ENCODE measurements at places on chromosomes 11 and 22.

GRCh38 chr22:25645964-25646363, 81.5 kb downstream of the GRK3 start:
- DNase-seq = no peak

DNA sequence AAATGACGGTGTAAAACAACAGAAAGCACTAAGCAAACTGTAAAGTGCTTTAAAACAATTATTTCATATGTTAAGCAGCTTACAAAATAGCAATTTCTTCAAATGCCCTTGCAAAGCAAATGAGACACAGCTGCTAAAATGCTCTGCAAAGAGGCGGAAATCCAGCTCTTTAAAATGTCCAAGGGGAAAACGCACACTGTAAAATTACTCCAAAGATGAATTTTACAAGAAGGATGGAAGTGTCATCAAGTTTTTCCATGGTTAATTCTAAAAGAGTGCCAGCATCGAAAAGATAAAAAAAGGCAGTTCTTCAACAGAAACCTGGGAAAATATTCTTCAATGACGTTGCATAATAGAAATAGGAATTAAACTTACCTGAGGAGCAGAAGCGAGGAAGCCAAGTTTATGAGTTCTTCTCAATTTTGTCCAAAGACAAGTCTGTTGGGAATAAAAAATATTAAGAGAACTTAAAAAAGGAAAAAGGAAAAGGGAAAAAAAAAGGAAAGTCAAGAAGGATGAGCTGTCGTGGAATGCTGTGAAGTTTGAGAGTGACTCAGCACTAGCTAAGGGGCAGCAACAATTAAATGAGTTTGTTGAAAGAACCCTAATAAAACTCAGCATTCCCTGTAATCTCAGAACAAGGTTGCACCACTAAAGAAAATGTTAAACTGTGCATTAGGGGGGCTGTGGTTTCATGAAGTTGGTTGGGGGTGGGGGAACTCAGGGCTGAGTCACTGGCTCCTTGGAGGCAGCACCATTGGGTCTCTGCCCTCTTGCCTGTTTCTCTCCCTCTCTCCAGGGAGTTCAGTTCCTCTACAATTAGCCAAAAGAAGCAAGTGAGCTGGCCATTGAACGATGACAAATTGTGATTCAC, 64.2 kb upstream of the BLID start:
- no peak for DNase-seq

GRCh38 chr11:62919898-62920640, 1.1 kb downstream of the CHRM1 start:
- no peak for DNase-seq

DNA sequence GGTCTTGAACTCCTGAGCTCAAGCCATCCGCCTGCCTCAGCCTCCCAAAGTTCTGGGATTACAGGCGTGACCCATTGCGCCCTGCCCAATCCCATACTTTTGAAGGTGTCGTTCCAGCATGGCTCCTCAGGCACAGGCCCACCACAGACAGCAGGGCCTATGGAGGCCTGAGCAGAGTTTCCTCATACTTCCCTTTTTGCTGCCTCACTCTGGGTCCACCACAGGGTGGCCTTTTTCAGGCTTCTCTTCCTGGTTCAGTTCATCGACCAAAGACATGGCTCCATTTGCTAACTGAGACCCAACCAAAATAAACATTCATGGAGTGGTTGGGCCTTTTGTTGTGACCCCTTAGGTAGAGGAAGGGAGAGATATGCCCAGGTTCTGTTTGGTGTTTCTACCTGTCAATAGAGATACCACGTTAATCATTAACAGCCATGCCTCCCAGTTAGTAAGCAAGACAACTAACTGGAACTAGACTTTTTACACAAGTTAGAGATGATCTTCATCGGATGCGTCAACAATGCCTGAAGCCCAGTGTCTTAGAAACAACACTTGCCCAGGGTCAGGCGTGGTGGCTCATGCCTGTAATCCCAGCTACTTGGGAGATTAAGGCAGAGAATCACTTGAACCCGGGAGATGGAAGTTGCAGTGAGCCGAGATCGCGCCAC, 35.1 kb downstream of the TRIOBP start:
- no peak for DNase-seq

DNA sequence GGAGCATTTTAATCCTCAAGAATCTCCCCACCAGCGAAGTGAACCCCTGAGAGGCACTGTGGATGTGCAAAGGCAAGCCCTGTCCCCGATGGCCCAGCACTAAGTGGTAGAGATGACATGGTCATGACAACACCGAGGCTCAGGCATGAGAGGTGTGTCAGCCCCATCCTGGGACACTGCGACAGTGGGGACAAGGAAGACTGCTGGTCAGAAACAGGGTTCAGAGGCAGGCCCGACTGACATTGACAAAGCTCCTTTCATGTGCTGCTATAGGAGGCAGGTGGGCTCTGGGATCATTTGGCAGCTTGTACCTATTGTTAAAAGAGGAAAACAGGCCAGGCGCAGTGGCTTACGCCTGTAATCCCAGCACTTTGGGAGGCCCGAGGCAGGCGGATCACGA, 54.3 kb upstream of the MYEOV start:
- no peak for DNase-seq

GRCh38 chr11:70448983-70449567, 50.7 kb downstream of the CTTN start:
- peak; percentile 24 for DNase-seq

GRCh38 chr22:47162865-47163264, 400.4 kb downstream of the TBC1D22A start:
- DNase-seq = no peak

DNA sequence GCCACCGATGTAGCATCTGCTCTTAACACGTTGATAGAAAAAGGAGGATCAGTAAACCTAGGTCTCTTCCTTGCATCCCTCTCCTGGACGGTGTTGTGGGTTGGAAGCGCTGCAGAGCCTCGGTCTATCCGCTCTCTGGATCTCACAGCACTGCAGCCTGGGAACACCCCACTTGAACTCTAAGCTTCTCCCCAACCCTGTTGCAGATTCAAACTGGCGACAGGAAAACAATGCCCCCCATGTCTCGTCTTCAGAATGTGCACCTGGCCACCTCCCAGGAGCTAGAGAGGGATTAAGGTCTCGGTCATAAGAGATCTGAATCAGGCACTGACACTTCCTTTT, 454 bp downstream of the TMEM218 start:
- peak; percentile 41 for DNase-seq

- DNase-seq = no peak
These were observed 42.9 kb upstream of the CRYBB3 start for GRCh38 chr22:25156736-25157135.
